Substantia nigra (tissue), 51 donors: ENCODE measurements at places on chromosomes 4 and X.

DNA sequence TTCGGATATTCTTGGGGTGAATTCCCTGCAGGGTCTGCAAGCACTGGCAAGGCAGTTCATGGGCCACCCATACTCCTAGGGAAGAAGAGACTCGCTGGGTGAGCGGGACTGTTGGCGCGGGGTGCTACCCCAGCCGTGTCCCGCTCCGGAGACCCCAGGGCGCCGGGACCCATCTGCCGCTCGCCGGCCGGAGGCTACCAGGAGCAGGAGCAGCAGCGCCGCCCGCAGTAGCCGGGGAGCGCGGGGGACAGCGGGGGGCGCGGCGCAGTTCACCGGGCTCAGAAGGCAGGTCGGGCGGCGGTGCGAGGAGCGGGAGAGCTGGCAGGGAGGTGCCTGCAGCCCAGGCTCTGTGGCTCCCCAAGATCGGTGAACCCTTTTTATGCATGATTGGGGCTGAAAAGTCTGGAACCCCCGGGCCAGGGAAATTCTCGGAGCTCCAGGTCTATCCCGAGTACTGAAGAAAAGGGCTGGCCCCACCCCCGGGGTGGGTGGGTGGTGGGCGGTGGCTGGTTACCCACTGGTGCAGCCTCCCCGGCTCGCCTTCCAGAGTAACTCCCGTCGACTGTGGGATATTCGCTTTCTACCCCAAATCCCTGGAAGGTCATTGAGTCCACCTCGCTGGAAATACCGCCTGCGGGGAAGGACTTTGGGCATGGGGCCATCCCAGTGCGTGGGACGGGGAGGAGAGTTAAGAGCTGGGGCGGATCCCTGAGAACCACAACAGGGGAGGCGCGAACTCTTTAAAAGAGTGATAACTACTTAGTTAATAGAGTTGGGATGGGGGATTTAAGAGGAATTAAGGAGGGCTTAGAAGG is 37.6 kb downstream of the PF4 start:
- no peak for DNase-seq

GRCh38 chr4:127965803-127966175 is 583 bp downstream of the ABHD18 start:
- DNase-seq, result peak; percentile 66

GRCh38 chr4:82797405-82798111 is 1.0 kb downstream of the SCD5 start:
- DNase-seq, result peak; percentile 24

- no peak for DNase-seq
Measured at GRCh38 chr4:108519911-108520601, 100.3 kb upstream of the RPL34 start.

DNA sequence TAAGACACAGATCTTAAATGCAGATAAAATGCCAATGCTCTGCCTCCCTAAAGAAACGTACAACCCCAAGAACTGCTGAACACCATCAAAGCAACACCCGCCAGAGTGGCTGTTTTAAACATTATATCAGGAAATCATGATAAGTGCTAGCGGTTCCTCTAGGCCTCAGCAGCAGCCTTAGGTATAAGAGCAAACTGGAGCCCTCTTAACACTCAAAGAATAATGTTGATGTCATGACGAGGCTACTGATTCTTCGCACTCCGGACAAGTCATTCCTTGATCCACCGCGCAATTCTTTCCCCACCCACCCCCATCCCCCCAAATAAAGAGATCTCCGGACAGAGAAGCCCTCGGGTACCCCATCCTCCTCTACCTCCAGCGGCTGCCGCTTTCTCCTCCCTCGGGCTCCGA is 507 bp downstream of the LIN54 start:
- no peak for DNase-seq

- DNase-seq, result no peak
Measured at GRCh38 chr4:127783955-127784770, 2.0 kb downstream of the HSPA4L start.

DNA sequence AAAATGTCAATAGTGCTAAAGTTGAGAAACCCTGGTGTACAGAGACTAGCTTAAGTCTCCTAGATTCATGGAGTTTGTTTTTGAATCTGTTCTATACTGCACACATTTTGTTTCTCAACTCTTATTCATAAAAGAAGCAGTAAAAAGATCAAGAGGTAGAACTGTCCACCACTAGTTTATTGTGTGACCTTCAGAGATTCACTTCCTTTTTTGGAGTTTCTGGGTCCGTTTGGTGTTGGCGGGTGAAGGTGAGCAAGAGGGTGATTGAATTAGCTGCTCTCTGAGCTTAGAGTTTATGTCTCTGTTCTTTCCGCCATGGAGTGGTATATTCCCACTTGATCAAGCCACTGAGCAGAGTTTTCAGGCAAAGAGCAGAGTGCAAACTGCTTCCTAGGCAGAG is 21.4 kb upstream of the PLAC1 start:
- DNase-seq, result no peak

GRCh38 chr4:180350901-180351300 is 1892.3 kb upstream of the TENM3 start:
- no peak for DNase-seq

- no peak for DNase-seq
Measured at GRCh38 chr4:139419388-139419914, 34.5 kb upstream of the RAB33B start.

DNA sequence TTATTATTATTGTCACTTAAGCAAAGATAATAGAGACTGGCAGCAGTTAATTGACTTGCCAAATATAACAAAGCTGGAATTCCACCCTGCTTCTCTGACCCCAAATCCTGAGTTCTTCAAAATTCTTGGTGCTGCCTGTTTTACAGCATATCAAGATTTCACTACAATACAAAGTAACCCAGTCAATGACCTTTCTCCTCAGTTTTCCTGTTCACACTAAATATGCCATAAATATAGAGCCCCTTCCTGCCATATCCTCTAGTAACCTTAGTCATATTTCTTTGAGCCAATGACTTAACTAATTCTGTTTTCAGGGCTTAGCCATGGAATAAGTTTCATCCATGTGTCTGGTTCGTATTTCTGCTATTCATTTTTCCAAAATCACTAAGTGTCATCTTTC is 315.3 kb upstream of the HS3ST1 start:
- no peak for DNase-seq

GRCh38 chr4:57073559-57073958 is 36.6 kb downstream of the IGFBP7 start:
- no peak for DNase-seq

DNA sequence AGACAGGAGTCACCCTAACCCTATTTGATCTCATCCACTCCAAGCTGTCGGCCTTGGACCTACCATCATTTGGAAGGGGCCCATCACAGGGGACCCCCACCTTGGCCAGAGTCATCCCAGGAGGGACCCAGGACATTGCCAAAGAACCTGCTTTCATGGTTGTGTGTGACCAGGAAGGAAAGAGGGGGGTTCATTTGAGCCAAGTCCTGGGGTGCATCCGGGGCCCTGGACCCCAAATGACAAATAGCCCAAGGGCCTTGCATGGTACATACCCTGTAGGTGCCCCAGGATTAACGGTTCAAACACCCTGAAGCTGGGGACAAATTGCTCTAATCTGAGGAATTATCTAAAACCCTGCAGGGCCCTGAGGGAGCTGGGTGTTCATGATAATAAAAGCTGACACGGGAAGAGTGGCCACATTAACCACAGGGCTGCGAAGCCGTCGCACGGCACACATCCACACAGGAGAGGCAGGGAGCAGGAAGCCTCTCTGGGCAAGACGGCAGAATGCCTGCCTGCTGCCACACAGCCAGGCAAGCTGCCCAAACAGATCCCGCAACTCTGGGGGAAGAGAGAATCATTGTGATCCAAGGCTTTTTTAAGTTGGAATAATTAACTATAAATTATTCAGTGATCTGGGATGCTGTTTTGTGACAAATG is 28.2 kb upstream of the PPP2R2C start:
- DNase-seq, result no peak

DNA sequence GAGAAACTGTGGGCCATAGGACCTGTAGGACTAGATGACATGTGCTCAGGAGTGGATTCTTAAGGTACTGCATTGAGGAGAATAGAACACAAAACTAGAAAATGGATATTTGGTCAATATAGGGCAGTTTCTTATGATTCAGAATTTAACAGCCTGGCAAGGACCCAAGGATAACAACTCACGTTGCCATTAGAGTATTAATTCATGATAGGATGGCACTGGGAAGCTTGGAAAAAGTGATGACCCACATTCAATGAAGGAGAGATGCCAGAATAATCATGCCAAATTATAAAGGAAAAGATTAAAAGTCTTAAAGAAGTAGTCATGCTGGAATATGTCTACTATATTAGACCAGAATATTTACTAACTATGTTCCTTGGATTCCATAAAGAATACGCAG is 594.5 kb downstream of the ANKRD50 start:
- DNase-seq, result no peak

DNA sequence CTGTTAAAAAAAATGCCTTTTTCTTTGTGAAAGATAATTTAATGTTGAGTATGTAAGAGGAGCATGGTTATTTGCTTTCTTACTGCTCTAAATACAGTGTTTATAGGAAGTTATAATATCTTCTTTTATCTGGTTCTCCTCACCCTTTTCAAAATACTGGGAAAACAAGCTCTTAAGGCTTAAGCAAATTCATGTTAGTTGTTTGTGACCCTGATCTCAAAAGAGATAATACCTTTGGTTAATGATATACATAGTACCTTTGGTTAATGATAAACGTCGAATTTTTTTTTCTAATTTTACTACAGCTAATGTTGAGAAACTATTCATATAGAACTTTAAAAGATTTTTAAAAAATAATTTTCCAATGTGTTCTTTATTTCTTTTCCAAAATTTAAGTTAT is 180.1 kb downstream of the RAPGEF2 start:
- no peak for DNase-seq

GRCh38 chrX:54166915-54167314 is 16.1 kb downstream of the FAM120C start:
- no peak for DNase-seq

GRCh38 chr4:128877934-128878333 is 68.4 kb downstream of the JADE1 start:
- DNase-seq, result no peak

GRCh38 chrX:33198561-33199279 is 12.6 kb downstream of the DMD start:
- no peak for DNase-seq

GRCh38 chrX:39954851-39955250 is 142.9 kb downstream of the BCOR start:
- DNase-seq, result no peak

DNA sequence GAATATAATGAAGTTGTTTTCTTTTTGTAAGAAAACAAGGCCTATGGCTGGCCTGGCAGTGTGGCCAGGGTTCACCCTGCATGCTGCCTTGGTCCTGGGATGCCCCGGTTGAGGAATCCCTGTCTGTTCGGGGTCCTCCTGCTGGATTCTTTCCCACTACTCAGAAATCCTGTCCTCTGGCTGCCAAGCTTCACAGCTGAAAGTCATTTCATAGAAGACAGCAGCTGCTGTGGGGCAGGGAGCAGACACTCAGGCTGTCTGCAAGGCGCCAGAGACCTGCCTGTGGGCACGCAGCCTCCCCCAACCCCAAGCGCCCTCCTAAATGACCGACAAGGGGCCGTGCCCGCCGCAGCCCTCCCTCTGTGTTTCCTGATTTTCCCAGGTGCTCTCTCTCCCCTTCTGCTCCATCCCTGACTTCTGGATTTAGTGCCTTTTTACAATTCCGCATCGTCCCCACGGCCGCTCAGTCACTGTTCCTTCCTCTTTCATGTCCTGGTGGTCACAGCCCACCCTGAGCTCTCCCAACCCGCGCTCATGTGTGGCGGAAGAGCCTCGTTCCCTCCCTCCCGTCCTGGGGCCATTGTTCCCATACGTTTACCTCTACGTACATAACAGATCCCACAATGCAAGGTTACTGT is 27.5 kb downstream of the ZFYVE28 start:
- no peak for DNase-seq

DNA sequence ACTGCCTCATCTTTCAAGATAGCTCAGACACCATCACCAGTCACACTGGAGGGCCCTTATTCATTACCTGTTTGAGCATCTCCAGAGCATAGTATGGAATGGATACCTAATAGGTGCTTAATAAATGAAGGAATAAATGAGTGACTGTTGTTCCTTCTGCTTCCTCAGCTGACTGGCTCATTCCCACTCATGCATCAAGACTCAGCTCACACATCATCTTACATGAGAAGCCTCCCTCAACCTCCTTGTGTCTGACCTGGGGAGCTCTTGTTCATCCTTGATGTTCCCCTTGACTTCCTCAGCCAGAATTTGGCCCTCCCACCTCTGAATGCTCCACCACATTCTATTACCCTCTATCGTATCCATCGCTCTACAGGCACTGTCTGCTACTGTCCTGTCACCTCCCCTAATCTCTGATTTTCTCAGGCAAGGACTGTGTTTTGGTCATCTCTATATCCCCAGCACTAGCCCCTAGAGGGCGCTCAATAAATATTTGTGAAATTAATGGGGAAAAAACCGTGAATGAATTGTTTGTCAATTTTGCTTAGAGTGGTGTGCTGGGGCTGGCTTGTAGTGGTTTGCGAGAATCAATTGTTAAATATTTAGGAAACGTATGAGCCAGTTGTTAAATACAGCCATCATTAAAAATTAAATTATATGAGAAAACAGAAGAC is 88.3 kb downstream of the NHSL2 start:
- no peak for DNase-seq

GRCh38 chr4:7323872-7324650 is 110.7 kb downstream of the PSAPL1 start:
- no peak for DNase-seq

GRCh38 chrX:68584221-68584620 is 63.2 kb upstream of the STARD8 start:
- no peak for DNase-seq

GRCh38 chr4:14157262-14157661 is 529.7 kb upstream of the BOD1L1 start:
- DNase-seq, result no peak

DNA sequence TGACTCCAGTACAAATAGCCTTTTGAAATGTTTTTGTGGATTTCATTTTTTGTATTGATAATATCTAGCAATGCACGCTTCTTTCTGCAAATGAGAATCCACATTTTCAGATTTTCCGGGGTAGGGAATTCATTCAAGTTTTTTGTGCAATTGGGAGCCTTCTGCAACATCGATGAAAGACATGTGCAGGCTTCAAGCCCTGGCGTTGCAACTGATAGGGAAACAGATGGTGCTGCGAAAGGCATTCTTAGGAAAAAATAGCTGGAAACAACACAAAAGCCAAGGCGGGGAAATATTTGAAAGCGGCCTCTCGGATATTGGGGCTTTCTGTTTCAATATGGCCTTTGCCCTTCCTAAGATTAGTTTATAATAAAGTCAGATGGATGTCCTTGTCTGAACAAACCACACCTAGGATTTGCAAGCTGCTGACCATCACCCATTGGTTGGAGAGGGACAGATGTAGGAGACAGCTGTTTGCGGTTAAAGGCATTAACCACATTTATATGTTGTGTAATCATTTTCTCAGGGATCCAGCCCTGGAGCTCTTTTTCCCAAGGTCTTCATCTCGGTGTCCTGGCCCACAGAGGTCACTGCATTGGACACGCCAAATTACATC is 136.5 kb downstream of the PRKX start:
- no peak for DNase-seq

GRCh38 chr4:57070461-57070860 is 39.7 kb downstream of the IGFBP7 start:
- DNase-seq, result no peak
